ENCODE measurements at places on chromosomes 1 and 21.

DNA sequence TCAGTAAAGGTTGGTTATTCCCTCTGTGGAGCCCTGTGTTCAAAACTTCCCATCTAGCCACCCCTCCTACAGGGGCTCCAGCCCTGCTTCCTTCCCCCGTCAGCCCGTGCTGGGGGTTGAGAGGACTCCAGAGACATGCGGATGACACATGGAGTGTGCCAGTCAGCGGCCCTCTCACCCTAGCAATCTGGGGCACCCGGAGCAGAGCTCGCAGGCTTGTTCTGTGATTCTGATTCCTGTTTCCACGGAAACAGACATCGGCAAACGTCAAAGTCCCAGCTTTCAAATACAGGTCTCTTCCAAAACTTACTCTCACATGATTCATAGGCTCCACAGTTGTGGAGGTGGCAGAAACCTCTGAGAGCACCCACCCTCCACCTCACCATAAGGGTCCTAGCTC is 9.8 kb upstream of the SSBP3 start:
- DNase-seq, result no peak

- DNase-seq, result no peak
Measured at GRCh38 chr21:43333298-43334062, 93.5 kb downstream of the SIK1 start.

- no peak for DNase-seq
Measured at GRCh38 chr1:212791261-212791675, 309 bp downstream of the NSL1 start.

- DNase-seq, result no peak
Measured at GRCh38 chr1:12203216-12204007, 26.4 kb upstream of the VPS13D start.

DNA sequence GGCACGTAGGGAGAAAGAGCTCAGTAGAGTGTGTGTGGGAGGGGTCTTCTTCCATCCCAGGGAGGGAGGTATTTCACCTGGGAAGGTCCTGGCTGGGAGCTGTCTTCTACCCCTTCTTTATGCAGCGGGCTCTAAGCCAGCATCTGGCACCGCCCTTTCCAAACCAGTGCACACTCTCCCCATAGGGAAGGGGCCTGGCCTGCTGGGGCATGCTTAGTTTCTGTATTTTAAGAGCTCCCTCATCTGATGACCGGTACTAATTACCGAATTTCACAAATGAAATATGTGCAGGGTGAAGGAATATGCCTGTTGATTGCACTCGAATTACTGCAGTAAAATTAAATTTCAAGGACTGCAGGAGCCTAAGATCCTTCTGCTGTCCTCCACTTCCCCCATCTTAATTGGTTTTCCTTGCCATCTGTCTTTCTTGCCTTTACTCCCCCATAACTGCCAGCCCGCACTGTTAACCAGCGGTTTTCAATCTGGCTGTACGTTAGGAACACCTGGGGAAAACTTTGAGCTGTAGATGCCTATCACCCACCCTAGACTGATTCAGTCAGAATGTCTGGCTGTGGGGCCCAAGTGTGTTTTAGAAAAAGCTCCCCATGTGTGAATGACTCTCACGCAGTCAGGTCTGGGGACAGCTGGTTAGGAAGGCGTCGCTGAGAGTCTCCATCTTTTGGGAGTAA is 20.1 kb downstream of the GALNT2 start:
- no peak for DNase-seq

DNA sequence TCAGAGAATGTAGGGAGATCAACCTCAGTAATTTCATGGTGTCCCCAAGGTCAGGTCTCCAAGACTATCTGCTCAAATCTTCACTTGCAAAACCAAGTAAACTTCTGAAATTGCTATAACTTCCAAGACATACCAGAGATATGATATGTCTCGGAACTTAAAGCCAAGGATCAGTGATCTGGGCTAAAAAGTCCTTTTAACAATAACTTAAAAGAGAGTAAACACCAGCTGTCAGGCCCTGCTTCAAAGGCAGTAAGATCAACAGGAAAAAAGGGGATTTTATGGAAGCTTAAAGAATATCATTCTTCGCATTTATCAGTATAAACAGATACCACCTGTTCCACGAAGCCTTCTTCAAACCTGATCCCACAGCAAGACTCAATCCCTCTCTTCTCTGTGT is 13.7 kb downstream of the UBR4 start:
- no peak for DNase-seq

DNA sequence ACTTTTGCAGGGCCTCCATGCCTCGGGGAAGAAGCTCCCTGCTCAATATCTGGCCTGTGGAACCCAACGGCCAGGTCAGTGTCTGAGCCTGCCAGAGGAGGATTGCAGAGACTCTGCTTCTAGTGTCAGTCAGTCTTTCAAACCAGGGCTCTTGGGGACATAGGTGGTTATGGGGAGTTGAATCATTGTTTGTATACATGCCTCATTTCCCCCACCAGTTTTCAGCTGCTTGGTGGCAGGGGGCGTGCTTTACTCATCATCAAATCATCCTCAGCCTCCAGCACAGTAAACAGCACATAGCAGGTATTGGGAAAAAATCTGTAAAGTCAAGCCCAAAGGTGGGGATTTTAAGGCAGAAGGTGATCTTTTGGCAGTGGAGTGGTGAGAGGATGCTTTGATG is 17.4 kb upstream of the FAM89A start:
- no peak for DNase-seq

DNA sequence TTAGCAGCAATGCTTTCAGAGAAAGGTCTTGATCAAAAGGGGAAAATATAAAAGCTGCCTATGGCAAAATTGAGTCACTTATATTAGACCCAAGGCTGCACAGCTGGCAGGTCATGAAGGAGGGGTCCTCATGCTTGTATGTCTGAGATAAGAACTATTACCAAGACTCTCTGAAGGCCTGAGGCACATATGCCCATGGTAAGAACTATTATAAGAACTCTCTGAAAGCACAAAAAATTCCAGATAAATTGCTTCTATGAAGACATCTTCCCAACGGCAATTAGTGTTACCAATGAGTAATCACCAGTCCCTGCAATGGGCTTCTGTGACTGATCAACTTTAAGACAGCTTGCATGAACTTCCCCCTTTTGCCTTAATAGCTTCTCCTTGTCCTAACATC is 42.8 kb upstream of the LRIF1 start:
- DNase-seq, result no peak

- no peak for DNase-seq
Measured at GRCh38 chr1:62356257-62356835, 37.1 kb upstream of the KANK4 start.

DNA sequence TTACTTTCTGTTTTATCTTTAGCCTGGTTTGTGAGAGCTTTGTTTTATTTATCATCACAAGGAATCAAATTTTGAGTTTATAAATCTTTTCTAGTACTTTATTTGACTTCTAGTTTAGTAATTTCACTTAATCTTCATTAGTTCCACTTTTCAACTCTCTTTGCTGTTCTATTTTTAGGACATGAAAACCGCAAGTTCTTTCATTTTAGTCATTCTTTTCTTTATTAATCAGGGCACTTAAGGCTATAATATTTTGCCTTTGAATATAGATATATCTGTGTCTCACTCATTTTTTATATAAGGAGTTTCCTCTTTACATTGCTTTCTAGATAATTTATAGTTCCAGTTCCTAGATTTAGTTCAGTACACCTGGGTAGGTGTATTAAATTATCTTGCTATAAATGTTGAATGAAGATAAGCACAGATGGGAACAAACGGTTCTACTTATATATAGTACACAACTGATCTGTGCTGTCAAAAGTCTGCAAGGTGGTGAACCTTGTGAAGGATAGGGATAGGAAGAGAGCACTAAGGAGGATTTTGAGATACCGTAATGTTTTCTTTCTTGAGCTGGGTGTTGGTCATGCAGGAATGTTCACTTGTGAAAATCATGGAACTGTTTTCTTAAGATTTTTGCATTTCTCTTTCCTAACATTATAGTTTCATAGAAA is 402.3 kb downstream of the RYR2 start:
- no peak for DNase-seq

GRCh38 chr1:220810963-220811362 is 24.2 kb downstream of the MTARC1 start:
- no peak for DNase-seq

GRCh38 chr1:8133657-8134430 is 107.7 kb upstream of the ERRFI1 start:
- DNase-seq, result no peak

DNA sequence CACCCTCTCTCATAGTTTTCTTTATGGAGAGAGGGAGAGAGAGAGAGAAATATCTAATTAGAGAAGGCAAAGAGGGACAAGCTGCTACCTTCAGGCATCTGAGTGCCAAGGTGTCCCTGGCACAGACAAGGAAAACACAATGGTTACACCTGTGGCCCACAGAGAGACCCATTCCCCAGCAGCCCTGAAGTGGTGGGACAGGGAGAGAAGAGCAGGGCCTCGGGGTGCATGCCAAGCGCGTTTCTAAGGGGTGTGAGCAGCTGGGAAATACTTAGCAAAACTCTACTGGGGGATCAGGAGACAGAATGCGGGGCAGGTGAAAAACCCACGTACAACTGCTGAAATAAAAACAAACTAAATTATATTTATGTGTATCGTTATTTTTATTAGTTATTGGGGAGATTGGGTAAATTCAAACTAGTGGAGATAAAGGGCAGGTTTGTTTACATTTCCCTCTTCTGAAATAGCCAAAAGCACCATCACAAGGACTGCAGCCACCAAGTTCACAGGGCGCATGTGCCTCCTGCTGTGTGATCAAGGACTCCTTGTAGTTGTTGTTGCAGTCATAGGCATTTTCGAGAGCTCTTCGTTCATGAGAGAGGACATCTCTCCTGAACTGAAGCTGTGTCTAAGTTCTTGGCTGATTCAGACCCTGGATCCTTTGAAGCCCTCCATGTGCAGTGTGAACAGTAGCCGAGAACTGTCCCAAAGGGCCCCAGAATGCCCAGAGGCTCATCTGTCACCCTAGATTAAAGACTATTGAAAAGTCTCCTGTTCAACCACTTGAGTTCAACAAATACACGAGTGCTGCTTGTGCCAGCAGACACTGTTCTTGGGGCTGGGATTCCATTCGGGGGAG is 737 bp upstream of the SERPINC1 start:
- DNase-seq, result no peak

- DNase-seq, result no peak
Measured at GRCh38 chr1:38047603-38048141, 1.1 kb upstream of the POU3F1 start.

- DNase-seq, result peak; percentile 99
Measured at GRCh38 chr1:203287109-203287893, 18.0 kb upstream of the BTG2 start.

DNA sequence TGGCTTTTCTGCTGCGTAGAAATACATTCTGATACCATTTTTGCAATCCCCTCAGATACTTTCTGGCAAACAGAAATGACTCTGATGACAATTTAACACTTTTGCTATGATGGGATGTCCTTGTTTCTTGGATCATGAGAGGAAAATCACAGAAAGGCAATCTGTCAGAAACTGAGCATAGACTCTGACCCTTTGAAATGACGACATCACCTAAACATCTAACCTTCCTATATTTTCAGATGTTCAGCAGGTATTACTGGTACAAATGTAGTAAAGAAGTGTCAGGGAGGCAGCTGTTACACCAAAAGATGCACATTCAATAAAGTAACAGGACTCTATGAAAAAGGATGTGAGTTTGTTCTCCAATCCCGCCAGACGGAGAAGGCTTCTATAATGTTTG is 13.2 kb downstream of the CLCA1 start:
- DNase-seq, result no peak

DNA sequence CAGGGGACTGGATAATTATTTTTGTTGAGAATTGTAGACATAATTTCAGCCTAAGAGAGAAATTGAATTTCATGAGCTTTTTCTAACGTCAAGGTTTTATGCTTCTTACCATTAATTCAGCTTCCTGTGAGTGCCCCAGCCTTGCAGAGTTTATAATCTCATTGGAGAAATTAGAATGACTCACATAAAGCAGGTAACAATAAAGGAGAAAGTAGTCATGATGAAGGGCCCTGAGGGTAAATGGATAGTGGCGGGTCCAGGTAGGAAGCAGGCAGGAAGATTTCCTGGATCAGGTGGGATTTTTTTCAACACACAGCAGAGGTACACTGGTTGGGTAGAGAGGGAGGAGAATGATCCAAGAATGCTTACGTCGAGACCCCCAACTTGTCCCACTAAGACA is 311.4 kb downstream of the BARHL2 start:
- no peak for DNase-seq

- DNase-seq, result no peak
Measured at GRCh38 chr21:15140321-15141019, 75.7 kb upstream of the NRIP1 start.

GRCh38 chr1:2644591-2645101 is 11.8 kb upstream of the MMEL1 start:
- DNase-seq, result no peak

- DNase-seq, result peak; percentile 58
Measured at GRCh38 chr1:56584910-56585528, 5.7 kb upstream of the PLPP3 start.

DNA sequence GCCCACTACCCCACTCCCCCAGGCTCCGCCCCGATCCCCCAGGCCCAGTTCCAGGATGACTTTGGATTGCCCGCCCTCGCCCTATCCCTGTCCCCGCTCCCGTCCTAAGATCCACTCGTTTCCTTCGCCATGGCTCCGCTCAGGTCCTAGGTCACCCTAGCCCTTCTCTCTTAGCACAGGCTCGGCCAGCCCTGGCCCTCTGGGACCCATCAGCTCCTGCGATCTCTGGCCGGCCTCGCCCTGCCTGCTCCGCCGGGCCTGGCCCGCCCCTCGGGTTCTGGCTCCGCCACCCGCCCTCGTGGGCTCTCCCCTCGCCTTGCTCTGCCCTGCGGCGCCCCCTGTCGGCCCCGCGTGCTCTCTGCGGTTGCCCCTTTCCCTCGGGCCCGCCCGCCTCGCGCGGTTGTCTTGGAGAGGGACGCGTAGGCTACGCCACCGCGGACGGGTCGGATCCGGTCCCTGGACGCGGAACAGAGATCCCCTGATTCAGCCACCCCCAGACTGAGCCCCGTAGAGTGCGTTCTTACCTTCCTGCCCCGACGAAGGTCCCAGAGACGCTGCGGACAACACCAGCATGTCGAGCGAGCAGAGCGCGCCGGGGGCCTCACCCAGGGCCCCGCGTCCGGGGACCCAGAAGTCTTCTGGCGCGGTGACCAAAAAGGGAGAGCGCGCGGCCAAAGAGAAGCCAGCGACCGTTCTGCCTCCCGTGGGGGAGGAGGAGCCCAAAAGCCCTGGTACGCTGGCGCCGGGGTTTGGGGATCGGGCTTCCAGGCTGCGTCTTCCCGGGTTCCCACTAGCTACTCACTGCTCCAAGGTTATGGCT is at the start of gene LRRC71:
TSS of gene LRRC71 (plus strand) at position 400 of the 820 bp plus-strand sequence. CDS start at position 572, 172 bp downstream.
- peak; percentile 67 for DNase-seq

Measured in NAMALWA (cell line).